ENCODE measurements at places on chromosomes 12 and 14. TPM values are rescaled to one million over a fixed set of nuclear protein-coding genes. Genes with fewer than 3 reads are reported as not detected.

DNA sequence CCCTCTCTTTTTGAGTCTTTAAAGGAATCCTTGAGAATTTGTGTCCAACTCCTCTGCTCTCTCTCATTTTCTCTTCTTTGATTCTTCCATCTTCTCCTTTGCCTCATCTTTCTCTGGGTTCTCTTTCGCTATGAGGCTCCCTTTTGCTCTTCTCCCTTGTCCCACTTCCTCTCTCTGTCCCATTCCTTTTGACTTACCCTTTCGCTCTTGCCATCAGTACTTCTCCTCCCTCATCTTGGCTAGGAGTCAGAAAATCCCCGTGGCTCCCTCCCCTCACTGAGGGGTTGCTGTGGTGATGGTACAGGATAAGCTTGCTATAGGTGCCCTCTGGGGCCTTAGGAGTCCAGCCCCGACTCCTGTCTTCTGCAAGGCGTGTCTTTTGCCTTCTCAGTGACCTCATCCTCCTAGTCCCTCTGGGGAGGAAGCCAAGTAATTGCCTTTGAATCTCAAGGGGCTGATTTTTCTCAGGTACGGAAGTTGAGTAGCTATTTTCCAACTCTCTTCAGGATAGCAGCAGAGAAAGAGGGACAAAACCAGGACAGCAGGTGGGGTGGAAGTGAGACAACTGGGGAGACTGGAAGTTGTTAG, 6.4 kb downstream of the PDE1B start:
- DNase-seq = no peak

DNA sequence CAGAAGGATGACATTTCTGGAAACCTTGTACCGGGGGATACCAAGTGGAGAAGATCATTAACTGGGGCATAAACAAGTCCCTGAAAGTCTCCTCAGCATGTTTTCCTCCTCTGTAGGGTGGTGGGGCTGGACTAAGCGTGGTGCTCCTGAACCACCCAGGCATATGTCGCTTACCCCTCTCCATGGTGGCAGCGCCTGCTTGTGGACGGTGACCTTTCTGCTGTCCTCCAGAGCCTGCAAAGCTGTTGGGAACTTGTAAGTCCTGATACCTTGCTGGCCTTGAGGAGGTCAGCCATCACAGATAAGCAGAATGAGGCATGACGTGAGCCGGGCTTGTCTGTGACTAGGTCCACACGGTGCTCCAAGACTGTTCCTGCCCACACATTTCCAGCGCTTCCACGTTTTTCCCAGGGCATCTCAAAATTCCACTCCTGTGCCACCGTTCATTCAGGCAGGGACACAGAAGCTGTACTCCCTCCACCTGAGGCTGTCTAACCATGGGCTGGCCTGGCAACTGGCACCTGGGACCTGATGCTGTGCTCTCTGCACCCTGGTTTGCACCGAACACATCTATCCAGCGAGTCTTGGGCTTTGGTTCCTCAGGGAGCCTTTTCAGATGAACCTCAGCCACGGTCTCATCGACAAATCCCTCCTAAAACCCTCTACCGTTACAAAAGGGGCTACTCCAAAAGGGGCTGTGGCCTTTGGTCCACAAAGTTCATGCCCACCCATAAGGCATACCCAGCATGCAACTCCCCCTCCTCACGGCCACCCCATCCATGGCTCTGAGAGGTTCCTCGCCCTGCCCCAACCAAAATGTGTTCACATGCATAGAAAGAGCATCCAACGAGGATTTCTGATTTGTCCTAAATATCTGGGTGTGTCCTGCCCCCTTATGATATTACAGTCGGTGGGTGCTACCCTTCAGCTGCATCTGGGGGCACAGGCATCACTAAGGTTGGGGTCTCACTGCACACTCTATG, 199.6 kb upstream of the DIO3 start:
- no peak for DNase-seq

GRCh38 chr12:7123806-7124522, 4.7 kb downstream of the RBP5 start:
- no peak for DNase-seq

- no peak for DNase-seq
Measured at GRCh38 chr14:102234331-102235264, 70.4 kb downstream of the MOK start.

- DNase-seq = peak; percentile 27
Measured at GRCh38 chr14:104978746-104979691, 845 bp upstream of the AHNAK2 start.

GRCh38 chr12:89801284-89801683, 92.6 kb upstream of the ATP2B1 start:
- DNase-seq = no peak

- DNase-seq = no peak
Measured at GRCh38 chr12:105474672-105475071, 144.2 kb downstream of the C12orf75 start.

GRCh38 chr14:75273272-75274049, 5.2 kb upstream of the FOS start:
- no peak for DNase-seq

The TSPAN19 gene
- total RNA-seq = not detected

The C12orf50 gene
- not detected for total RNA-seq

The NUDT4 gene
- 140 TPM for total RNA-seq

The POTEM gene
- total RNA-seq = not detected
